ENCODE measurements at places on chromosomes 7 and 10.

DNA sequence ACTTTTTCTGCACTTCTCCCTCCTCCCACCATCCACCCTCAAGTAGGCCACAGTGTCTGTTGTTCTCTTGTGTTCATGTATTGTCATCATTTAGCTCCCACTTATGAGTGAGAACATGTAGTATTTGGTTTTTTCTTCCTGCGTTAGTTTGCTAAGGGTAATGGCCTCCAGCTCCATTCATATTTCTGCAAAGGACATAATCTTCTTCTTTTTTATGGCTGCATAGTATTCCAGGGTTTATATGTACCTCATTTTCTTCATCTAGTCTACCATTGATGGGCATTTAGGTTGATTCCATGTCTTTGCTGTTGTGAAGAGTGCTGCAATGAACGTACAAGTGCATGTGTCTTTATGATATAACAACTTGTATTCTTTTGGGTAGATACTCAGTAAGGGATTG, 230.4 kb downstream of the ARL4A start:
- DNase-seq: no peak

DNA sequence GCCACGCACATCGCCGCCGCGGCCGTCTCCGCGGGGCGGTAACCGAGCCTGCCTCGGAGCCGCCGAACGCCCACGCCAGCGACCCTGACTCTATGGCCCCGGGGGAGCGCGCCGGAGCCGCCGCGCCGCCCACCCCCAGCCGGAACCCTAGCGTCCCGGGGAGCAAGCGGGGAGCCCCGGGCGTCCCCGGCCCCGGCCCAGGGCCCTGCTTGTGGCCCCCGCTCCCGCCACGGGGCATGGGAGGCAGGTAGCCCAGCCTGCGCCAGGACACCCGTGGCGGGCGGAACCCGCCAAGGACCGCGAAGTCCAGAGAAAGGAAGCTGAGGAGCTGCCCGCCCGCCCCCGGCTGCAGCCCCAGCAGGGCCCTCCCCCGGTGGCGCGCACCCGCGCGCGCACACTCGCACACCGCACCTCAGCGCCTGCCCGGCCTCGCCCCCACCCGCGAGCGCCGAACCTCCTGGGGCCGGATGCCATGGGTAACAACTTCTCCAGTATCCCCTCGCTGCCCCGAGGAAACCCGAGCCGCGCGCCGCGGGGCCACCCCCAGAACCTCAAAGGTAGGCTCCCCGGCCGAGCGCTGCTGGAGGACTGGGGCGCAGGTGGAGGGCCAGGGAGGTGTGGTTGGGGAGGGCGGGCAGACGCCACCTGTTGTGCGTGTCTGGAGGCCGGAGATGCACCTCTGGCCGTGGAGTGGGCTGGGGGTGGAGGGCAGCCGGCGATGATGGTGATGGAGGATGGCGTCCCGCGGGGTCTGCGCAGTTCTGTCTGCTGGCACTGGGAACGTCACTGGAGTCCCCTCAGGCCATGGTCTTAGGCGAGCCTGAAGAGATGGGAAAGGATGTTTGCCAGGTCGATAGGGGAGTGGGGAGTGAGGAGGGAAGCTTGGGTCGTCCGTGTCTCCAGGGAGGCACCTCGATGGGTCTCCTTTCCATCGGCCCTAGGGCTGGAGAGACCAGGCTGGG, 692 bp downstream of the NEURL1 start:
- no peak for DNase-seq

DNA sequence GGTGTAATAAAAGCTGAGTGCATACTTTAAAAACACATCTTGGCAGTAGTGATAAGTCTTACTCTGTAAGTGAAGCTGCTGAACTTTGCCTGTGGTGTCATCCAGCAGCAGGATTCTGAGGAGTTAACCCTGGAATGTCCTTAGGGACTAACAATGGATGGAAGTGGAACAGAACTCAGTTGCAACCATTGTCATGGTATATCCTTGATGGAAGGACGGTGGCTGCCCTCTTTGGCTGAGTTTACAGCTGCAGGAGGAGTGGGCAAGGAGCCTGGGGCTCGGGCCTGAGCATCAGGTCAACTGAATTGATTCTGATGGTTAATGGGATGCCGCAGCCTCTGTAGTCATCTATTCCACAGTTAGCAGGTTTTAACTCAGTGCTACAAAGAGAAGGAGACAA, 56.2 kb downstream of the MRC1 start:
- no peak for DNase-seq

DNA sequence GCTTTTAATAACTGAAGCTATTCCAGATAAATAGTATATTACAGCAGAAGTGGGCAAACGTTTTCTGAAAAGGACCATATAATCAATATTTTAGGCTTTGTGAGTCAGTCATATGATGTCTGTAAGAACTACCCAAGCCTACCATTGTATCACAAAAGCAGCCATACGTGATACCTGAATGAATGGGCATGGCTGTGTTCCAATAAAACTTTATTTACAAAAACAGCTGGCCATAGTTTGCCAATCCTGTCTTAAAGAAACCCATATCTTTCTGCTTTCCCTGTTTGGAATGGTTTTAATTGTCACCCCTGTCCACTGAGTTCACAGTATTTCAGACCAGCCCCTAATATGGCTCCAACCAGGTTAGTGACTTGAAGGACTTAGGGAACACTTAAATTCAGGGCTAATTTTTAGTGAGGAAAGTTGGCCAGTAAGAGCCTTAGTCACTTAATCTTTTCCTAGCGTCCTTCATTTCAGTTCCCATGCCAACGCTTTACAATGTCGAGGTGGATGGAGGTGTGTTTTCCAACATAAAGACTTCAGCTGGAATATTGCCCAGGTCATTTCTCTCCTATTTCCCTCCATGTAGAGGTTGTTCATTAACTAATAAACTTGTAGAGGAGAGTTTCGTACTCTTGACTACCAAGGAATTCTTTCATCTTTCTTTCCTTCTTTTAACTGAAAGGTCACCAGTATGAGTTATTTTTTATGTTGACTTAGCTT, 184.5 kb downstream of the TRIL start:
- DNase-seq: no peak

DNA sequence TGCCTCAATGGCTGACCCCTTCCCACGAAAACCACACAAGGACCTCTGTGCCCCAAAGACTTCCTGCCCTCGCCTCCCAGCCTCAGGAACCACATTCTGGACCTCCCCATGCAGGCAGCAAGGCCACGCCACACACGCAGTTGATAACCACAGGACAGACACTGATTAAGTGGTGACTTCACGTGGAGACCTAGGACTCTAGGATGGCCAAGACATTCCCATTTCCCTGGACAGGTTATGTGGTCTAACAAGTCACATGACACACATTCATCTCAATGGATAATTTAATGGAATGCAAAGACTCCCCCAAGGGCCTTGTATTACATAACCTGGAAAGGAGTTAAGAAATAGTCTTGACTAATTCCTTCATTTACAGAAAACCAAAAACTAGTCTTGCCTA, 110.2 kb downstream of the LARP4B start:
- no peak for DNase-seq

DNA sequence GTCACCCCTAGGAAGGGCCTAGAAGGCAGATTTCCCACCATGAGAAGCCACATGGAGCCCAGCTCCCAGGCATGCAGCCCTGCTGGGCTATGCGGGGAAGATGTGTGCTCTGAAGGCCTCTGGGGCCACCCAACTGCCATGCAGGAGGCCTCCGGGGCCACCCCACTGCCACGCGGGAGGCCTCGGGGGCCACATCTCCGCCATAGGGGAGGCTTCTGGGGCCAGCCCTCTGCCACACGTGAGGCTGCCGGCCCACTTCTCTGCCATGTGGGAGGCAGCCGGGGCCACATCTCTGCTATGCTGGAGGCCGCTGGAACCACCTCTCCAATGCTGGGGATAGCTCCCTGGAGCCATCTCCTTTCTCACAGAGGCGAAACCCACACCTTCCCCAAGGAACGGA, 451.8 kb downstream of the DNAJB6 start:
- DNase-seq: no peak

- no peak for DNase-seq
Observed at GRCh38 chr10:103793429-103793828, 61.9 kb downstream of the SH3PXD2A start.

- DNase-seq: no peak
Observed at GRCh38 chr10:98224509-98224908, 43.5 kb downstream of the LOXL4 start.

- no peak for DNase-seq
Observed at GRCh38 chr10:32731527-32731926, 226.5 kb downstream of the ITGB1 start.

DNA sequence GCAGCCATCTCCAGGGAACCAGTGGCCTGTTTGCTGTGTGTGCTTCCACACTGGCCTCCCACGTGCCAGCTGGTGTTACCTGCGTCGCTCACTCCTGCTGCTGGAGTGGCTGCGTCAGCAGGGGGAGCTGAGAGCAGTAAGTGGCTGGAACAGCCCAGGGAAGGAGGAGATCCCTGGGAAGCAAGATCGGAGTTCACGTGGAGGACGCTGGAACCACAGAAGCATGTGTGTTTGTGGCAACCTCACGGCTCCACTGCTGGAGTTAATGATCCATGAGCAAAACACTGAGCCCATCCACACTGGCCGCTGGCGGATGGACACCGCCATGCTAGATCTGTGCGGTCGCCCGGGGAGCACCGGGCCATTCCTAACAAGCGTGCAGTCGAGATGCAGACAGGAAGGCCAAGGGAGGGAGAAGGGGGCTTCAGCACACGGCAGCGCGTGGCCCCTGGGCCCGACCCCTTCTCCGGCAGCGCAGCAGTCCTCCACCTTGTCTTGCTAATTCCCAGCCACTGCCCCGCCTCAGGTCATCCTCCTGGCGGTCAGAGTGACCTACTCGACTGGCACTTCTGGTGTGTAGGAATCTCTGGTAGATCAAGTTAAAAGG, 68.5 kb upstream of the EEPD1 start:
- no peak for DNase-seq

GRCh38 chr7:915291-916218, 38.9 kb downstream of the ADAP1 start:
- DNase-seq: no peak

GRCh38 chr7:11969643-11970042, 137.6 kb upstream of the THSD7A start:
- no peak for DNase-seq

GRCh38 chr10:80539421-80540031, 1.8 kb downstream of the SH2D4B start:
- DNase-seq: peak; percentile 80

DNA sequence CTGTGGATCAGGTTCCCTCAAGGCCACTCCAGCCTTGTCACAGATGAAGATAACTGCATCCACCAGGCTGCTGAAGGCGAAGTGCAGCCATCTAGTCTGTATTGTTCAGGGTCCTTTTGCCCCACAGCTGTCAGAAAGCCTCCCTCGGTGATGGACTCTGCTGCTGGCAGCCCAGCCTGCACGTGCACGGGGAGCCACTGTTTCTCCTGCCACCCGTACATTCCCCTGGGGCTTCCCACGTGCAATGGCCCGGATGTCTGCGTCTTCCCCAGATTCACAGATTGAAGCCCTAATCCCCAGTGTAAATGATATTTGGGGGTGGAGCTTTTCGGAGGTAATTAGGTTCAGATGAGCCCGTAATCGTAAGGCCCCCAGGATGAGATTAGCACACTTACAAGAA, 46.6 kb upstream of the VIPR2 start:
- DNase-seq: no peak

GRCh38 chr10:90075995-90076394, 374.6 kb downstream of the KIF20B start:
- no peak for DNase-seq

- DNase-seq: no peak
Observed at GRCh38 chr7:26853788-26854393, 10.5 kb downstream of the SKAP2 start.

DNA sequence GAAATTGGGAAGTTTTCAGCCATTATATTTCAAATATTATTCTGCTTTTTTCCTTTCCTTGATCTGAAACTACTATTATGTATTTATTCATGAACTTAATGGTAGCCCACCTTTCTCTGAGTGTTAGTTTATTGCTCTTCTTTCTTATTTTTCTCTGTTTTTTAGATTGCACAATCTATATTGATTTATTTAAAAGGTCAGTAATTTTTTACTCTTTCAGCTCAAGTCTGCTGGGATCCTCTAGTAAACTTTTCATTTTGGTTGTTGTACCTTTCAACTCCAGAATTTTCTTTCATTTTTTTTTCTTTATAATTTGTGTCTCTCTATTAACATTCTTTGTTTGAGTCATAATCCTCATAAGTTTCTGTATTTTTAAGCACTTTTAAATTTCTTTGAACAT, 529.4 kb upstream of the POT1 start:
- DNase-seq: no peak

- DNase-seq: no peak
Observed at GRCh38 chr10:24722131-24722675, 1.5 kb downstream of the ARHGAP21 start.

GRCh38 chr7:74443543-74444247, 10.0 kb upstream of the GTF2IRD1 start:
- DNase-seq: no peak

DNA sequence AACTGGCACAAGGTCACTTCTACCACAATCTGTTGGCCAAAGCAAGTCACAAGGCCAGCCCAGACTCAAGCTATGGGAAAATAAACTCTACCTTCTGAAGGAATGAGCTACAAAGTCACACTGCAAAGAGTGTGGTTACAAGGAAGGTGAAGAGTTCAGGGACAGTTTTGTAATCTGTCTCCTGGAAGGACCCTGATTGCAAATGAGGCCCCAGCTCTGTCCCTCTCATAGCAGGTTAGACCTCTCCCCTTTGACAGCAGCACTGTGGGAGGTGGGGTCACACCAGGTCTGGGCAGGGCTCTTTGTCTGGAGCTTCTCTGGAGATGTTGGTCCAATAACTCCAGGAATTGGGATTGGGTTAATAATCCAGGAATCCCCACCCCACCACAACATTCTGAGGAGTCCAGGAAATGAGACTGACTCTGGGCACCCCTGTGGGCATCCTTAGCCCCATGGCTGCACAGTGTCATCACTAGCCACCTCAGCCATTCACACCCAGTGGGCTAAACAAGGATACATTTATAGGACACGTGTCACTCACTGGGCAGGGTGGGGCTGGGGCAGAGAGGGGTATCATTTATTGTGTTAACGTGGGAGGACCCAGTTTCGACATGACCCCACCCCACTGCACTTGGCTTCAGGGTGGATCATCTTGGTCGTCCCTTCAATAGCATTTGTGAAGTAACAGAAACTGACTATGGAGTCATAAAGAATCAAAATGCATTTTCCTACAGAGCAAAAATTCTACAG, 23.7 kb upstream of the C10orf105 start:
- DNase-seq: no peak

DNA sequence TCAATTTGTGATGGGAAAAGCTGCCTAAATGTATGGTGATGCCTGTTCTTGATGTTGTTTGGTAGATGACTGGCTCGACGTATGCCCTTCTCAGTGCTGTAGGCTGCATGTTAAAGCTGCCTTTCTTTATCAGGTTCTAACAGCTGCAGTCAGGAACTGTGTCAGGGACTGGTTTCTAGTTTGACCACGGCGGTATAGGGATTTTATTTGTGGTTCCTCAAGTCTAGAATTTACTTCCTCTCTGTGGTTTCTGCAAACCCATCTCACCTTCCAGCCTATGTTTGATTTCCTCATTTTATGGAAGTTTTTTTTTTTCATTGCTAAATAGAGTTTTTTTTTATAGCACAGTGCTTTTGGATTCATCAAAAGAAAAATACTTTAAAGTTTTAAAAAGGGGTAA, 26.5 kb downstream of the LMTK2 start:
- no peak for DNase-seq

GRCh38 chr7:77687100-77687746, 9.0 kb upstream of the RSBN1L start:
- DNase-seq: no peak
